ENCODE measurements at places on chromosomes 1 and 21.

- peak; percentile 10 for DNase-seq
Observed at GRCh38 chr1:166974647-166975345, 544 bp downstream of the ILDR2 start.

- DNase-seq = no peak
Observed at GRCh38 chr1:106292130-106292529, 764.3 kb upstream of the PRMT6 start.

DNA sequence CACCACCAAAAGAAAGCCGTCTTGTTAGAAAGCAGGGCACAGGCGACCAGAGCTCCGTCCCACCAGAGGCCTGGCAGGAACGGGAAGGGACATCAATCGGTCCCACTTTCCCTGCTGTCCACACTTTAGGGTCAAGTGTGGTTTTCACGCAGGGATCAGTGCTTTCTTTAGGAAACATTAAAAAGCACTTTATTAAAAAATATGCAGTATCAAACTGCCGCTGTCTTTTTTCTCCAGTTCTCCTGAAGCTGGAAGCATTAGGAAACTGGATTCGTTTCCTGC lies 437 bp downstream of the IFNLR1 start:
- DNase-seq = no peak

DNA sequence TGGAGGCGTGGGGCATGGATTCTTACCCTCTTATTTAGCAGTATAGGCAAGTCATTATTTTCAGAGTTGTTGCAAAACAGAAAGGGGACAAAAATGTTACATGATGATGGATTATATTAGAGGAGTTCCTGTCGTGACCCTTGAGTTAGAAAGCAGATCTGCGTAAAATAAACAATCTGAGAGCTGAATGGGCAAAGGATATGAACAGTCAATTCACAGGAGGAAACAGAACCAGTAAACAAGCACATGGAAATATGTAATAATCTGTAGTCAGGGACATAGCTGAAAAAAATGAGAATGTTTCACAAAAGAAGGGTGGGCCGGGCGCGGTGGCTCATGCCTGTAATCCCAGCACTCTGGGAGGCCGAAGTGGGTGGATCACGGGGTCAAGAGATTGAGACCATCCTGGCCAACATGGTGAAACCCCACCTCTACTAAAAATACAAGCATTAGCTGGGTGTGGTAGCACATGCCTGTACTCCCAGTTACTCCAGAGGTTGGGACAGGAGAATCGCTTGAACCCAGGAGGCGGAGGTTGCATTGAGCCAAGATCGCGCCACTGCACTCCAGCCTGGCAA lies 20.9 kb downstream of the RCAN1 start:
- DNase-seq = no peak

Data from stimulated activated CD8-positive, alpha-beta memory T cell treated with anti-CD3 and anti-CD28 coated beads, Interleukin-4, amount 100 ng/mL, for 4 hours (primary cell).